Effector CD8-positive, alpha-beta T cell (primary cell): ENCODE measurements at places on chromosomes 6 and 20.

DNA sequence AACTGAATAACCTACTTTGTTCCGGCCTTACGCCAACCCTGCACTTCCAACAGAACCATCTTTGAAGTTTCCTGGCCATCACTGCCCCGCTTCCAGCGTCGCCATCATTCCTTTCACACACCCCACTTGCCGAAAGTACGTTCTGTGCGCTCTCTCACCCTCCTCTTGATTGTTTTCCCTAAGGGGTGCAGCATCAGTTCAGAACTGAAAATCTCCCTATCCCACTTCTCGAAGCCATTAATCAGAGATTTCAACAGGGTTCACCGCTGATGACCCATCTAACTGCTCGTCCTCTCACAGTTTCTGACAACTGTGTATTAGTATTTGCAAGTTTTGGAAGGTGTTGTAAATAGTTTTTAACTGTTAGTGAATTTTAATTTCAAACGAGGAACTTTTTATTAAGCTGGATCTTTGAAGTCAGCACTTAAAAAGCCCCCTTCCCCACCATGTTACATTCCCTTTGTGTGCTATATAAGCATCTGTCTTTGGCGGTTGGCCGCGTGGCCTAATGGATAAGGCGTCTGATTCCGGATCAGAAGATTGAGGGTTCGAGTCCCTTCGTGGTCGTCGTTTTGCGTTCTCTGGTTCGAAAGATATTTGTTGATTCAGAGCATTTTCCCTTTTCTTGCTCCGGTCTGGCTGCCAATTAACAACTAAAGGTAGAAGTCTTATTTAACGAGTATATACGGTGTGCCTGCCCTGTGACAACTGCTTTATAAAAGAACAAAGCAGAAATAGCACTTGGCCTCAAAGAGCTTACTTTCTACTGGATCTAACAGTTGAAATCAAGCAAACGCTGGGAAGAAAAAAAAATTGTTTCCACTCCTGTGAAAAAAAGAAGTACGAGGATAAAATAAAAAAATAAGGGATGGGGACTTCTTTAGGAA lies 42.6 kb downstream of the TRIM27 start:
- DNase-seq, result peak; percentile 50

- DNase-seq, result no peak
Measured at GRCh38 chr6:101668496-101669030, 275.1 kb downstream of the GRIK2 start.

- DNase-seq, result peak; percentile 49
Measured at GRCh38 chr6:159104163-159104925, 59.6 kb upstream of the TAGAP start.

- no peak for DNase-seq
Measured at GRCh38 chr6:81788748-81789147, 36.3 kb upstream of the TENT5A start.

GRCh38 chr6:1020837-1021236 lies 291.1 kb upstream of the FOXQ1 start:
- DNase-seq, result no peak

DNA sequence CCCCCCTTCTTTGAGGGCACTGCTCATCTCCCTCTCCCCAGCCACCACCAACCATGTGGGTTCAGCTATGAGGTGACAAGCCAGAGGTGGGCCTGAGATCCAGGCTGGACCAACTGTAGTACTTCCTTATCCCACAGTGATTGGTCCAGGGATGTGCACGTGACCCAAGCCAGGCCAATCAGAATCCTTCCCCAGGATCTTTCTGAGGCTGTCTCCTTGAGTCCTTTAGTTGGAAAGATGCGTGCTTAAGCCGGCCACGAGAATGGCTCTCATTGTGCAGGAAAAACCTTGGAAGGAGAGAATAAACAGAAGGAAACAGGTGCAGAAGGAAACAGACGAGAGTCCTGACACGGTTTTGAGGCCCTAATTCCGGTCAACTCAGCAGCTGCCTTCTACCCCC lies 39.2 kb downstream of the ZC3H12D start:
- no peak for DNase-seq

DNA sequence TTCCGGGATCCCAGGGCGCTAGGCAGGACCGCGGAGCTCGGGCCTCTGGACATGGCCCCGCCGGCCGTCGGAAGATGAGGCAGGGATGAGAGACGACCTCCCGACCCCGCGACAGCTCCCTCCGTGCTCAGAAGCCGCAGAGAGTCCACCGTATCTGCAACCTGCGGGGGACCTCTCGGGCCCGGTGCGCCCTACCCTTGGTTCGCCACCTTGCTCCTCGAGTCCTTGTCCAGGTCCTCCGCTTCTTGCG lies 301 bp downstream of the PPP1R3D start:
- no peak for DNase-seq

DNA sequence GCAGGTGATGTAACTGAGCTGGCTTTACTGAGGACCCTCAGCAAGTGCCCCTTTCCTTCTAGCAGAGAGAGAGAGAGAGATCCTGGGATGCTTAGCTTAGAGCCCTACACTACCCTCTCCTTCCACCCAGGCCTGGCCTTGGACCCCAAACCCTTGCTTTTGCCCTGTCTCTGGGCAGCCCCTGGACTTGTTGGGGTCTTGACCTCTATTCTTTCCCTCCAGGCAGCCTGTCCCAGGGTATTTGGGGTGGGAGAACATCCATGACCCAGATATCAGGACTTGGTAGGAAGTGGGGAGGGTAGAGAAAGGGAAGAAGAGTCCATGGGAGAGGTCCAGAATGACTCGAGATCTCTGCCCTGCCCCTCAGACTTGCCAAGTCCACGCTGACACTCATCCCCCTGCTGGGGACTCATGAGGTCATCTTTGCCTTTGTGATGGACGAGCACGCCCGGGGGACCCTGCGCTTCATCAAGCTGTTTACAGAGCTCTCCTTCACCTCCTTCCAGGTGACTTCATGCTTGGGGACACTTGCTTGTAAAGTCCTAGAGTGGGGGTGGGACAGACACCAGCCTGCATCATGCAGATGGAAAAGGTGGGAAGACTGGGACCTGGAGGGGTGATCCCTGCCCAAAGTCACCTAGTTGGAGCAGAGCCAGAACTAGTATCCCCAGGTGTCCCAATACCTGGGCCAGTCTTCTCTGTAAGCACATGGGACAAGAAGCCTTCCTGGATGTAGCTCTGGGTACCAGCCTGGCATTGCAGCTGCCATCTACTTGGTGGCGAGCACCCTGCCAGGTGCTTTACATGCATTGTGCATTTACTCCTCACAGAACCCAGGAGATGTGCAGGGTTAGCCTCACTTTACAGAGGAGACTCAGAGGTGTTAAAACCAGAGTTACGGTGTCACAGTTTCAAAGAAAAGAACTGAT lies 30.9 kb downstream of the GLP1R start:
- DNase-seq, result no peak
